ENCODE measurements at places on chromosomes 5 and 9. TPM values are rescaled to one million over a fixed set of nuclear protein-coding genes. Genes with fewer than 3 reads are reported as not detected.

Gene ARL14EPL
- total RNA-seq: not detected

- no peak for DNase-seq
Measured at GRCh38 chr5:81393430-81393782, 528 bp downstream of the ACOT12 start.

- no peak for DNase-seq
Measured at GRCh38 chr5:78511121-78511906, 137.3 kb downstream of the LHFPL2 start.

- DNase-seq: no peak
Measured at GRCh38 chr9:5863092-5863746, 27.5 kb upstream of the MLANA start.

Gene IRX1
- total RNA-seq: not detected

- DNase-seq: no peak
Measured at GRCh38 chr5:157821822-157822622, 36.9 kb downstream of the CLINT1 start.

GRCh38 chr5:138077064-138077696, 6.7 kb upstream of the WNT8A start:
- peak; percentile 39 for DNase-seq

DNA sequence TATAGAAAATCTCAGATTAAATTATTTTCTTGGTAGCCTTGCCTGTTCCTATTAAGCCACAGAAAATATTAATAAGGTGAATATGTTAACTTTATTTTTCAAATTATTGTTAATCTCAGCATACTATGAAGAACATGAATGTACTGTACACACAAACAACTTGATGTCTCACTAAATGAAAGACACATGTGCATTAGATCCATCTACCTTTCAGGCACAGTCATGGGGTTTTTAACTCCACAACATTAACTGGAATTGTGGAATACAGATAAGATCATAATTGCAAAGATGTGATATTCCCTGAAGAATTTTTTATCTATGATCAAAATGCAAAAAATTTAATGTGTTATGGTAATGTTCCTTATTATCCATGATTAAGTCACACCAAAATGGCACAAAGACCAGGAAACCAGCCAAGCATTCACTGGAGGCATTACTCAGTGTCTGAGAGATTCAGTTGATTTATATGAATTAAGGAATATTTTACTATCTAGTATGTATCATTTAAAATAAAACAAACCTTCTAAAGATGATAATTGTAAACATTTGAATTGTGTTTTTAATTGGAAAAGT, 150.0 kb upstream of the VCAN start:
- DNase-seq: no peak

Gene TSSK1B
- not detected for total RNA-seq

GRCh38 chr9:132744881-132745755, 74.9 kb downstream of the GTF3C4 start:
- DNase-seq: no peak

Gene SLC36A2
- not detected for total RNA-seq

DNA sequence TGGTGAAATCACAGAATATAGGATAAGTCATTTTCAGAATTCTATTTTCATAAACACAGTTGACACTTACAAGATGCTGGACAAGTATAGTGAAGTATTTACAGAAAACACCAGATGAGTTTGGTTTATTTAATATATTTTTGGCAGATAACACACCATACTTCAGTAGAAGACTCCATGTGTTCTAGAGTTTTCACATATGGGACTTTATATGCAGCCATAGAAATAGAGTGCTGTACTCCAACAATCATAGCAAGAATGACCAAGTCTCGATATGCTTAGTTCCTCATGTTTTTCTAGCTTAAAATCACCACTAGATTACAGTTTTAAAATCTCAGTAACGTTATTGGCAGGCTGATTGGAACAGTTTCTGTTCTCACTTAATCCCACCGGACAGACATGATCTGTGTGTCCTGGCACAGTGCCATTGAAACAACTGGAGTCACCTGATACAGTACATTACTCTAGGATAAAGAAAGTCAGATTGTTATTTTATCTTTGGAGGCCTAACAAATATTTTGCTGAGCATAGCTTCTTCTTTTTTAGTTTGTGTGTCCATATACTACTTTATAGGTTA, 45.8 kb upstream of the ERBIN start:
- DNase-seq: no peak

Gene TGFBI
- 3.7 TPM for total RNA-seq

GRCh38 chr9:17216646-17217045, 81.8 kb downstream of the CNTLN start:
- no peak for DNase-seq

DNA sequence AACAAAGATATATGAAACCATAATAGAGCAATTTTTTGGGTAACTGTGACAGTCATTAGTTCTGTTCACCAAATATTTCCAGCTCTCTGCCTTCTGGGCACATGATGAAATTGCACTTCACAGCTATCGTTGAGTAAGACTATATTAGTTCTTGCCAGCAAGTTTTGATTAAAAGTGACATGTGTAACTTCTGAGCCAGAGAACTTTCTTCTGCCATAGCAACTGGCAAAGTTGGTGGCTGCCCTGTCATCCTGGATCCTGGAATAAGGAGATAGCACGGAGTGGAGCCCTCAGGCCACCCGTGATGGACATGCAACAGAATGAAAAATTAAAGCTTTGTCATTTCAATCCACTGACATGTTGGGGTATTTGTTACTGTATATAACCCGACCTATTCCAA, 194.4 kb upstream of the VCAN start:
- no peak for DNase-seq

GRCh38 chr9:3386753-3387152, 139.0 kb downstream of the RFX3 start:
- no peak for DNase-seq
